ENCODE measurements at places on chromosomes 1 and 21.

DNA sequence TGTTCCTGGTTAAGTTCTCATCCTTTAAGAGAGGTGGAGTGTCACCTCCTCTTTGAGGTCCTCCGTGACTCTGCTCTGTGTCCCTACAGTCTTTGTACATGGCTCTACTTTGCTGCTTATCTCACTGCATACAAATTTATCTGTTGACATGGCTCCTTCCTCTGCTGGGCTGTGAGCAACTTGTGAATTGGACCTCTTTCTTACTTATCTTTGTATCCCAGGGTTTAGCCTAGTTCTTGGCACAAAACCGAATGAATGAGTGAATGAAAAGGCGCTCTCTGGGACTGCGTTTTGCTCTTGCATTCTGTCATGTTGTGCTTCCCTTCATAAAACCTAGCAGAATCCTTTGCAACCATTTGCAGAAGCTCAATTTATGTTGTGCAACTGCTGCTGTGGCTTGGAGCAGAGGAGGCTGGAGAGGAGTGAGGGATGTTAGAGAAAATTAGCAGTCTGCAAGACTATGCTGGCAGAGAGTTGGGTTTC lies 12.4 kb downstream of the SLC26A9 start:
- no peaks in the 10 kb centered on the region for H3K36me3 ChIP-seq
- H3K4me1 ChIP-seq = peaks cover 60% of the 10 kb centered on the region
- H3K4me3 ChIP-seq = no peak overlapping the region
- peak overlapping the region; percentile 0 for H3K27ac ChIP-seq

- no peak overlapping the region for H3K4me3 ChIP-seq
- no peaks in the 10 kb centered on the region for H3K36me3 ChIP-seq
- H3K27me3 ChIP-seq = peaks cover 44% of the 10 kb centered on the region
- H3K27ac ChIP-seq = no peak overlapping the region
- no peak for DNase-seq
Measured at GRCh38 chr1:206036663-206037455, 13.2 kb upstream of the CTSE start.

DNA sequence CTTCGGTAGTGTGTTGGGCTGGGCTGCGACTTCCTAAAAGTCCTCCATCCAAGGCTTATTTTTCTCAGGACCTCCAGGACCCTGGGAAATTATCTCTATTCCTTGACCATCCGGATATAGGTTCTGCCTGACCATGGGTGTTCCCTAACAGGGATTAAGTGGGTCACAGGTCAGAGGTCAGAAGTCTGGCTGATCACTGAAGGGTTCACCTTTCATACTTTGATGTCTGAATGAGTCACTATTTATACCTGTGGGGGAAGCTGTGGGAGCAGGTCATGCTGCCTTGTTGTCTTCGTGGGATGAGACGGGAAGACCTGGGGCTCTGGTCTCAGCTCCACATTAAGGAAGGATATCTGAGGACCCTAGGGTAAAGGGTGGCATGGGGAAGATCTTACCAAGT lies 65.0 kb upstream of the ETV3 start:
- no peaks in the 10 kb centered on the region for H3K36me3 ChIP-seq
- no peak for DNase-seq
- H3K27me3 ChIP-seq = peaks cover 14% of the 10 kb centered on the region
- no peak overlapping the region for H3K4me3 ChIP-seq

DNA sequence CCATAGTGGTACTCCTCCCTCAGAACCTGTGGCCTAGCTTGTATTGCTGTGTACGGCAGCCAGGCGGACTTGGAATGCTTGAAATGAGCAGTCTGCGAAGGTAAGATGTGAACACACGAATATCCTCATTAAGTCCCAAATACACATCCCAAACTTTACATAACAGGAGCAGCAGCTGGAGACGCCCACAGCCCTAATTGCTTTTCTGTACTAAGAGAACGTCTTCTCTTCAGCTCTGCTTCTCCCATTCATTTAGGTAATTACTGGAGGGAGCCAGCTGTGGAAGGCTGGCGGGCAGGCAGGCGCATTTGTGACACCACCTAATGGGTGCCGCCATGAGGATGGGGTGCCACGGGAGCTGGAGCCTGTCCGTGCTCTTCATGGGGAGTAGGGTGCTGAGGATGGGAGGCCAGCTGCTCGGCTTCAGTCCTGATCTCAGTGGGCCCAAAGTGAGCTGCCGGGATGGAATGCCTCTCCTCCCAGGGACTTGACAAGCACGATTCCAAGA lies 66.6 kb upstream of the POU3F1 start:
- no peak overlapping the region for H3K4me3 ChIP-seq
- peaks cover 13% of the 10 kb centered on the region for H3K4me1 ChIP-seq
- H3K27ac ChIP-seq = no peak overlapping the region
- no peak for DNase-seq
- peaks cover 15% of the 10 kb centered on the region for H3K27me3 ChIP-seq

- peaks cover 27% of the 10 kb centered on the region for H3K36me3 ChIP-seq
- no peak for DNase-seq
- no peak overlapping the region for H3K27ac ChIP-seq
- no peaks in the 10 kb centered on the region for H3K27me3 ChIP-seq
- no peaks in the 10 kb centered on the region for H3K4me1 ChIP-seq
Measured at GRCh38 chr1:218415726-218416125, 70.6 kb downstream of the TGFB2 start.

DNA sequence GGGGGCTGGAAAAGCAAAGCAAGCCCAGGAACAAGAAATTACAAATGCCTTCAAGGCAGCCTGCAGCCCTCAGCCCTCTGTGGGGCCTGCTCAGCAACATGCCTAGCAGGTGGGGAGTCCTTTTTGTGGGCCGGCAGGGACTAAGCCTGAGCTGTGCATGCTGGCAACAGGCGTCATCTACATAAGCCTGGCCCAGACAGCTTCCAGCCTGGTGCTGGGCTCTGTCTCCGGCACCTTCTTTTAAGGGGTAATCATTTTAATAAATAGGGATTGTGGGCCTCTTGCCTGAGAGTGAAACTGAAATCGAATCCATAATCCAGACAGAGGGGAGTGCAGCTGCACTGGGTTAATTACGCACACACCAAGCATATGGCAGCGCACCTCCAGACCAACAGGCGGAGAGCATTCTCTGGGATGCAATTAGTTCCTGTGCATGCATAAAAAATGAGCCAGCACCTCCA lies 96.6 kb downstream of the DDX20 start:
- peaks cover 39% of the 10 kb centered on the region for H3K27me3 ChIP-seq
- H3K4me1 ChIP-seq = no peaks in the 10 kb centered on the region
- H3K4me3 ChIP-seq = no peak overlapping the region

DNA sequence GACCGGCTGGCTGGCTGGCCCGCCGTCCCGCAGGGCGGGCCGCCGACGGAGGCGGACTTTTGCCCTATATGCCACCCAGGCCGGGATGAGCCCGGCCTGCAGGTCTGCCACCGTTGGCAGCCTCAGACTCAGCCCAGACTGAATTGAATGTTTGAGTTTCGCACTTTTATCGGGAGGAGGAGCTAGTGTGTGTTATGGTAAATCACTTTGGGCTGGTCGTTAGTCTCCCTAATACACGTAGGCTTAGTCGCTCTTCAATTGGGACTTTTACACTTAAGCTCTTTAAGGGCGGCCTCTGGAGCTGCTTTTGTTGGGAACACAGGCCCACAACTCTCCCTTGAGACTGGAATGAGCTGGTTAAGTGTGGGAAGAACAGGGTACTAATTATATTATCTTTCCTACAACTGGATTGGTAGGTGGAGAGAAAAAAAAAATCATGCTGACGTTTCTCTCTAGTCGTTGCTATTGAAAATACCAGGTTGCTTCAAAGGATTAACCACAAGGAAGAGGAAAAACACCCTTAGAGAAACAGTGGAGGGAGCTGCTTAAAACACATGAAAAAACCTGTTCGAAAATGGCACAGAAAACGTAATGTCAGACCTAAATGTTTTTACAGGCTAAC lies 1.4 kb upstream of the IRF2BP2 start:
- peak overlapping the region; percentile 76 for H3K4me3 ChIP-seq
- peaks cover 58% of the 10 kb centered on the region for H3K4me1 ChIP-seq
- peaks cover 21% of the 10 kb centered on the region for H3K36me3 ChIP-seq
- peak overlapping the region; percentile 99 for H3K27ac ChIP-seq
- no peak for DNase-seq

DNA sequence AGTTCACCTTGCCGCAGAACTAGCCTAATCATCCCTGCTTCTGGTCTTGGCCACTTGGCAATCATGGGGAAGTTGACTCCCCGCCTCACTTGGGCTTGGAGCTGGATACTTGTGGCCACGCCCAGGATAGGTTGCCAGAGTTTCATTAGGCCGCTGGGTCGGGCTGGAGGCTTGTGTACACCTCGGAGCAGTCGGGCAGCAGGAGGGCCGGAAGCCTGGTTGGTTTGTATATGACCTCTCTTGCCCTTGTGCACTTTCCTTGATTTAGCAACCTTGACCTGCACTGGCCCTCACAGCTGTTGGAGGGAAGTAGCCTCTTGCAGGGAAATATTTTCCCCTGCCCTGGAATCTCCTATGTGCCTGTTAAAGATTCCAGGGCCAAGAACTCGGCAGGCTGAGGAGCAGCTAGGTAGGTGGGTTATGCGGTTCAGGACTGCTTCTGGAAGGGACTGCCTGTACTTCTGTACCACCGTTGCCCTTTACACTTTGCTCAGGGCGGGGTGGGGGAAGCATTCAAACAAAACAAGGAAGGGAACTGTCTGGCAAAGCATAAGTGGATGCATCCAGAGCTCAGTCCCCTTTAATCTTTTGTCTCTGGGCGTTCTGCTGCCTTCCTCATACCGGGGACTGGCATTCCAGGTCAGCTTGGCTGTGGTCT lies 83.5 kb downstream of the UCK2 start:
- DNase-seq = no peak
- peaks cover 4% of the 10 kb centered on the region for H3K27me3 ChIP-seq
- no peak overlapping the region for H3K4me3 ChIP-seq
- peak overlapping the region; percentile 37 for H3K27ac ChIP-seq
- no peaks in the 10 kb centered on the region for H3K4me1 ChIP-seq
- peaks cover 25% of the 10 kb centered on the region for H3K36me3 ChIP-seq

DNA sequence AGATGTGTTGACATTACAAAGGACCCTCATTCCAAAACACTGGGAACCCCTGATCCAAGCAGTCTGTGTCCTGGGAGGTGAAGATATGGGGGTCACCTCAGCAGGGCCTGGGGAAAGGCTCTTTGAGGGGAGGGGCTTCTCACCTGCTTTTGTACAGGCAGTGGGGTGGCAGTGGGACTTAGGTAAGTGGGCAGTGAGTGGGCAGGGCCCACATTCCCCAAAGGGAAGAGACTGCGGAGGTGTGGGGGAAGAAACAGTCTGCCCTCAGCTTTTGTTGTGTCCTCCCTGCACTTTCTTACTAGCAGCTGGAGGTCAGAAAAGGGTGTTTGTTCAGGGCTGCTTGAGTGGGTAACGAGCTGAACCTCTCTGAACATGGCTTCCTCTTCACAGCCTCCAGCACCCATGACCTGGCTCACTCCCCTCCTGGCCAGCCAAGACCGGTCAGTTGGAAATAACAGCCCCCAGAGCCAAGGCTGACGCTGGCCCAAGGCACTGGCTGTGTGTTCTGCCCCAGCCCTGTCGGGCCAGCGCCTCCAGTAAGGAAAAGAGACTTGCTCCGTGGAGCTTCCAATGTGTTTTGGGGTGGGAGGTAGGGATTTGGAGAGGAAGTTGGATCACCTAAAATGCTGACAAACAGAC lies 173.5 kb downstream of the PSMG1 start:
- peaks cover 2% of the 10 kb centered on the region for H3K27me3 ChIP-seq
- H3K36me3 ChIP-seq = no peaks in the 10 kb centered on the region
- no peak for DNase-seq
- no peak overlapping the region for H3K4me3 ChIP-seq
- H3K4me1 ChIP-seq = peaks cover 46% of the 10 kb centered on the region
- peak overlapping the region; percentile 62 for H3K27ac ChIP-seq

DNA sequence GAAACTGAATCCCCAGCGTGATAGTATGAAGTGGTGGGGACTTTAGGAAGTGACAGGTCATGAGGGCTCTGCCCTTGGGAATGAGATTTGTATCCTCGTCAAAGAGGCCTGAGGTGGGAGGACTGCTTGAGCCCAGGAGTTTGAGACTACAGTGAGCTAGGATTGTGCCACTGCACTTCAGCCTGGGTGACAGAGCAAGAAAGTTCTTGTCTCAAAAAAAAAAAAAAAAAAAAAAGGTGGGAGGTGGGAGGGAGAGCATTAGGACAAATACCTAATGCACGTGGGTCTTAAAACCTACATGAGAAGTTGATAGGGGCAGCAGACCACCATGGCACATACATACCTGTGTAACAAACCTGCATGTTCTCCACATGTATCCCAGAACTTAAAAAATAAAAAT lies 24.0 kb upstream of the RERE start:
- no peak overlapping the region for H3K27ac ChIP-seq
- no peak overlapping the region for H3K4me3 ChIP-seq
- DNase-seq = no peak
- peaks cover 11% of the 10 kb centered on the region for H3K36me3 ChIP-seq

DNA sequence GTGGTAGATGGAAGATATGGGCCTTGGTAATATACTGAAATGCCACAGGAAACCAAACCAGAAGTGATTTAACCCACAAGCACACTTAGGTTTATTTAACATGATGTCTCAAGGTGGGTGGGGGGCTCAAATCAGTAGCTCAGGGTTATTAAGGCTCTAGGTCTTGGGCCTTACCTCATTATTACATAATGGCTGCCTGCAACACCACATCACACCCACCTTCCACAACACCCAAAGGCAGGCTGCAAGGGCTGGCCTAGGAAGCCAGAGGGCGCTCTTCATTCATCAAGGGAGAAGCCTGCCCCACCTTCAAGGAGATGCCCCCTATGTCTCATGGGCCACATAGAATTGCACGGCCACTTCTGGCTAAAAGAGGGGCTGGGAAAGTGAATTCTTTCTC lies 6.0 kb downstream of the TFF1 start:
- H3K4me1 ChIP-seq = peaks cover 33% of the 10 kb centered on the region
- H3K4me3 ChIP-seq = no peak overlapping the region
- no peak for DNase-seq
- peaks cover 30% of the 10 kb centered on the region for H3K27me3 ChIP-seq

GRCh38 chr1:95386371-95386770 lies 152.4 kb downstream of the RWDD3 start:
- no peaks in the 10 kb centered on the region for H3K36me3 ChIP-seq
- no peaks in the 10 kb centered on the region for H3K4me1 ChIP-seq
- no peak for DNase-seq
- H3K27ac ChIP-seq = no peak overlapping the region
- peaks cover 6% of the 10 kb centered on the region for H3K27me3 ChIP-seq

- DNase-seq = no peak
- peaks cover 40% of the 10 kb centered on the region for H3K4me1 ChIP-seq
- H3K27me3 ChIP-seq = peaks cover 3% of the 10 kb centered on the region
Measured at GRCh38 chr1:162927421-162927820, 66.4 kb upstream of the CCDC190 start.

GRCh38 chr1:66929146-66929688 lies 4.4 kb downstream of the MIER1 start:
- peak overlapping the region; percentile 94 for H3K4me3 ChIP-seq
- peaks cover 61% of the 10 kb centered on the region for H3K4me1 ChIP-seq
- no peak for DNase-seq
- no peaks in the 10 kb centered on the region for H3K36me3 ChIP-seq
